ENCODE measurements at places on chromosomes 5 and 9. TPM values are rescaled to one million over a fixed set of nuclear protein-coding genes. Genes with fewer than 3 reads are reported as not detected.

DAB2 gene
- total RNA-seq, result 96.8 TPM

GRCh38 chr9:91395553-91396471 lies 27.8 kb downstream of the NFIL3 start:
- no peak for DNase-seq

- no peak for DNase-seq
These were observed 136.5 kb downstream of the KIF4B start for GRCh38 chr5:155150012-155150411.

CNTNAP3 gene
- total RNA-seq, result 14.2 TPM

GRCh38 chr5:123138774-123139173 lies 49.7 kb downstream of the PRDM6 start:
- no peak for DNase-seq

DNA sequence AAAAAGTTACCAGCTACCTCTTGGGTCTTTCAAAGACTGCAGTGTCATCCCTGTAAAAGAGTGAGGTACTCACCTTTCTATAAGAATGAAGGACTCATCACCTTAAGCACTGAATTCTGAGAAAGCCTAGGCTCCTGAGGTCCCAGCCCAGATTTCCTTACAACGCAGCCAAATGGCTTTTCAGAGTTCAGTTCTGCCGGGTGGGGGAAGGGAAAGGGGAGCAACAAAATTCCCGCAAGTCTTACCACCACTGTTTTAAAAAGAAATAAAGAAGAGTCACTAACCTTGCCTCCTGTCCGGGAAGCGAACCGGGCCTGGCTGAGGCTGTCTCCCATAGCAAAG lies 373 bp downstream of the ADAMTS12 start:
- DNase-seq, result no peak

PCSK1 gene
- 18.5 TPM for total RNA-seq

DNA sequence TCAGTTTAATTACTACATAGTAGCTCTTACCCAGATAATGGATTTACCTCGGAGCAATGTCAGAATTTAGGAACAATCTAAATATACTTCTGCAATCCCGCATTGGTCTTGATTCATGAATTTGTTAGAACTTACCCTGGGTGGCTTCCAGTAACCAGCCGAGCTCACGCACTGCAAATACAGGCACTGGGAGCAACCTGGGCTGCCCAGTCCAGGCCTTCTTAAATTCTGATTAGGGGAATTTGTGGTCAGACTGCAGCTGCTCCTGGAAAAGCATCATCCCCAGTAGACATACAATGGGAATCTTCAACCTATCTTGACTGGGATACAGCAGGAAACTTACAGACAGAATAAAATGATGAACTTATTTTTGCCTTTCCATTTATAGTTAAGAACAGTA lies 270.3 kb downstream of the SPOCK1 start:
- no peak for DNase-seq

DNA sequence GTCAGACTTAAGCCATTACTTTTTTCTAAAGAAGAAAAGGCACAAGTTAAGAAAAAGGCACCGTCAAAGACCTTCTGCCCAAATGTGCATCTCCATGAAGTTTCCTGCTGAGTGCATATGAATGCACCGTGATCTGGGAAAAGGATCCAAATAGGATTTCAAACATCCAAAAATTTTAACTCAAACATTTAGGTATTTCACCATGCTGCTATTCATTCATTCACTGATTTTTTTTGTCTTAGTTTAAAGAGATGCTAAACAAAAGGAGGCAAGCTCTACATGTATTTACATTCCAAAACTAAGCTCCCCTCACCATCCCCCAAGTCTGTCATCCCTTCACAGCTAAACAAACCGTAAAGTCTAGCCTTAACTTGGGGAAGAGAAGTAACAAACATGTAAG lies 291.9 kb downstream of the ARL15 start:
- DNase-seq, result no peak

PGM5 gene
- 226 TPM for total RNA-seq

- DNase-seq, result no peak
These were observed 288.5 kb downstream of the MEF2C start for GRCh38 chr5:88594441-88594840.

NR4A3 gene
- 49.8 TPM for total RNA-seq

GRCh38 chr5:174221436-174221835 lies 175.9 kb downstream of the NSG2 start:
- DNase-seq, result no peak

GRCh38 chr5:136676685-136677084 lies 311.3 kb upstream of the TRPC7 start:
- no peak for DNase-seq

DNA sequence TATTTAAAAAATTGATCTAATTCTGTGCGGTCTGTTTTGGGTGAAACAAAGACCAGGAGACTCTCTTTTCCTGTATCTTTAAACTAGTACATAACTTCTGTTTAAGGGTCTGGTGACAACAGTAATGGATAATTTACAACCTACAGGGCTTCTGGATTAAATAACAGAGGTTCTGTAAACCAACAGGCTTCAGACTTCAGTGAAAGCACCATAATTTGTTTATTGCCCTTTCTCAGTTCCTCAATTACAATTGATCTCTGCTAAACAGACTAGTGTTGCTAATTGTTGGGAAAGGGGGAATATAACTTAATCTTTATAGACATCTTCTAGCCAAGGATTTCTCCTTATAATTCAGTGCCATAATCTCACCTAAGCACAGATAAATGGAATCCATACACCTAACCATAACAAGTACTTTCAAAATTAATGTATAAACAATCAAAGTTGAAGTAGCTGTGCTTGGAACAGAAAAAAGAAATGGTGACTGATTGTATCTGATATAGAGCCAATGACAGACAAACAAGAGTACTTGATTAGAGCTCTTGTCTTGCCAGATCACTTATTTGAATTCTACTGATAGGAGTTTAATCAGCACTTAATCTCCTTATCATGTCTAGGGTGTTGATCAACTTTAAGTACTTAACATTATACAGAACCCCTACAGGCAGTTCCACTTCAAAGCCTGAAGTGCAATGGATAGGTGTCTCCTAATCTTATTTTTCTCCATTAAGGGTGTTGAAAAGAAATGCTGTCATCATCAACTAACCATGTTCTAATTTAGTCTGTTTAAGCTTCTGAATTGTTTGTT lies 536.0 kb downstream of the NR2F1-AS1 start:
- DNase-seq, result no peak

SHOC1 gene
- not detected for total RNA-seq

DNA sequence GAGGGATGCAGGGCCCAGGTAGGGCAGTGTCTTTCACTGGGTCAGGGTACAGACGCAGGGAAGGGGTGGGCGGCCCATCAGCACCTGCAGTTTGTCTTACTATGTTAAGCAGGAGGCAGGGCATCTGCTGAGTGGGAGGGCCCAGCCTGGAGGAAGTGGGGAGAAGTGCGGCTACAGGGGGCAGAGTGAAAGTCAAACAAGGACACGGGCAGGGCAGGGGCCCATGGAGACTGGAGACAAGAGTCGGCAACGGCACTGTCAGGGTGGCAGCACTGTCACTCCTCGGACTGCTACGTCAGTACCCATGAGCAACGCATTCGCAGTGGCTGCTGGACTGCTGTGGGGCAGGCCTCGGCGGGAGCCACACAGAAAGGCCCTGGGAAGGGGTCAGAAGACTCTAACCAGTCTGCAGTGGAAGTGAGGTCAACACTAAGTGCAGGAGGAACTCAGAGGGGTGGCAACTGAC lies 19.7 kb downstream of the CAMSAP1 start:
- no peak for DNase-seq

- no peak for DNase-seq
These were observed 22.2 kb upstream of the CTSL start for GRCh38 chr9:87703636-87704276.
